ENCODE measurements at places on chromosomes 6 and 20.

DNA sequence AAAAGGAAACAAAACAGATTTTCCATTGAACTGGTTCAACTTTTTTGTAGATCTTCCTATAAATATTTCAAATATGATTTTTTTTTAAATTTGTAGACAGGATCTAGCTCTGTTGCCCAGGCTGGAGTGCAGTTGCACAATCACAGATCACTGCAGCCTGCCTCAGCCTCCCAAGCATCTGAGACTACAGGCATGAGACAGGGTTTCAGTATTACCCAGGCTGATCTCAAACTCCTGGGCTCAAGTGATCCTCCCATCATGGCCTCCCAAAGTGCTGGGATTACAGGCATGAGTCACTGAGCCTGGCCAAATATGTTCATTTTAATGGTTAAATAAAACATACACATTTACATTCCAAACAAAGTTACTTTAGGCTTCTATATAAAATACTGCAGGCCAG, 33.6 kb downstream of the SAMHD1 start:
- DNase-seq = peak; percentile 13

- no peak for DNase-seq
Observed at GRCh38 chr20:11447371-11448100, 470.2 kb upstream of the BTBD3 start.

GRCh38 chr20:25374842-25375241, 15.8 kb downstream of the ABHD12 start:
- no peak for DNase-seq

DNA sequence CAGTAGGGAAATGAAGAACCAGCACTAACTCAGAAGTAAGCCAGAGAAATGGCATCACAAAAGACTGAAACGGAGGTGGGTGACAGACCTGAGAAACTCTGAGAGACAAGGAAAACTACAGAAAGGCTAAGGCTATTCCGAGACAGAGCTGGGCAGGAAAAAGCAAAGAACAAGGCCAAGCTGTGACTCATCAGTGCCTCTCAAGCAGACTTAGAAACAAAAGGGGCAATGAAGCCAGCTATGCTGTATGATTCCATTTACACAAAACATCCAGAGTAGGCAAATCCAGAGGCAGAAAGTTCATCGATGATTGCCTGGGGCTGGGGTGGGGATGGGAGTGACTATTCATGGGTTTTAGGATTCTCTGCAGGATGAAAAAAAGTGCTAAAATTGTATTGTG, 50.0 kb downstream of the SLC23A2 start:
- peak; percentile 78 for DNase-seq

- peak; percentile 73 for DNase-seq
Observed at GRCh38 chr20:63497946-63498935, 642 bp downstream of the EEF1A2 start.

GRCh38 chr20:13259921-13260320, 38.8 kb downstream of the ISM1 start:
- DNase-seq = no peak

- no peak for DNase-seq
Observed at GRCh38 chr6:166031275-166031674, 136.4 kb downstream of the TBXT start.

GRCh38 chr6:68025764-68026163, 609.3 kb upstream of the ADGRB3 start:
- DNase-seq = no peak

DNA sequence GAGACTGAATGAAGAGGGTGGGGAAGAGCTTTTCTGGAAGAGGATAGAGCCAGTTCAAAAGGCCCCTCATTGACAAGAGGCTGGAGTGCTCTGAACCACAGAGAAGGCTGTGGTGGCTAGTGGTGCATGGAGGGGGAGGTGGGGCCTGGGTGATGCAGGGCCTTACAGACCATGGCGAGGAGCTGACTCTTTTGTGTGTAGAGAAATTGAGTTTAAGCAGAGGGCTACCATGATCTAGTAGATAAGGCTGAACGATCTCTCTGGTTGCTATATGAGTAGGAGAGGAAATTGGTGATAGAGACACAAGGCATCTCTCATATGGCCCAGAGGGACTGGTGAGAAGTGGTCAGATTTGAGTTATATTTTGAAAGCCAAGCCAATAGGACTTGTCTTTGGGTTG, 137.6 kb downstream of the UST start:
- DNase-seq = no peak

DNA sequence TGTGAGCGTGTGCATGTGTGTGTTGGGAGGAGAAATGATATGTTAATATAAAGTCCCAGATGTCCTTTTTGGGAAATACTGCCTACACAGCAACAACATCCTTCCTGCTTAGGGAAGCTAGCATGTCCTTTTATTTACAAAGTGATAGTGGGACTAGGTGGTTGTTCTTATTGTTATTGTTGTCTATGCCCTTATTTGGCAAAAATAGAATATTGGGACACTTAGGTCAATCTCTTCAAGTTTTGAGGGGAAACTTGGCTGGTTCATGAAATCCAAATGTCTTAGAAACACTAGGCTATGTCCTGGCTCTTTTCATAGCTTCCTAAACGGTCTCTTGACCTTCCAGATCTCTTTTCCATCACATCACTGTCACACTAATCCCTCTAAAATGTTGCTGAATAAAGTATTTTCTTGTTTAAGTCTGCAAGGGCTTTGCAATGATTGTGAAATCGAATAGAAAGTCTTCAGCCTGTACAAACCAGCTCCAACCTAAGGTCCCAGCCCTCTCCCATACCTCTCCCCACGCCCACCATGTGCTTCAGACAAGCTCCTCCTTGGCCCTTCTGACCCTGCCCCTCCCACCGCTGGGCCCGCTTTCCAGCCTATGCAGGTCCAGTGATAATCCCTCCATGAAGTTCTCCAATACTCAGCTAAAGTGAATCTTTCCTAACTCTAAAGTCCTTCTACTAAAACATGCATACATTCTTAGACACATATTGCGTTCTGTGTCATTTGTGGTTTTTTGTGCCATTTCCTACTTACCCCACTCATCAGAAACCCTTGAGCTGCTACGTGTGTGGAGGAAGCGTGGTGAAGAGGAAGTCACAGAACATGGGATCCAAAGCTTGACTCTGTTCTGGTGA, 205.1 kb downstream of the LY86 start:
- DNase-seq = no peak

GRCh38 chr6:144756469-144756868, 471.3 kb downstream of the UTRN start:
- DNase-seq = no peak

- peak; percentile 32 for DNase-seq
Observed at GRCh38 chr6:107670792-107671199, 153.3 kb downstream of the SCML4 start.

DNA sequence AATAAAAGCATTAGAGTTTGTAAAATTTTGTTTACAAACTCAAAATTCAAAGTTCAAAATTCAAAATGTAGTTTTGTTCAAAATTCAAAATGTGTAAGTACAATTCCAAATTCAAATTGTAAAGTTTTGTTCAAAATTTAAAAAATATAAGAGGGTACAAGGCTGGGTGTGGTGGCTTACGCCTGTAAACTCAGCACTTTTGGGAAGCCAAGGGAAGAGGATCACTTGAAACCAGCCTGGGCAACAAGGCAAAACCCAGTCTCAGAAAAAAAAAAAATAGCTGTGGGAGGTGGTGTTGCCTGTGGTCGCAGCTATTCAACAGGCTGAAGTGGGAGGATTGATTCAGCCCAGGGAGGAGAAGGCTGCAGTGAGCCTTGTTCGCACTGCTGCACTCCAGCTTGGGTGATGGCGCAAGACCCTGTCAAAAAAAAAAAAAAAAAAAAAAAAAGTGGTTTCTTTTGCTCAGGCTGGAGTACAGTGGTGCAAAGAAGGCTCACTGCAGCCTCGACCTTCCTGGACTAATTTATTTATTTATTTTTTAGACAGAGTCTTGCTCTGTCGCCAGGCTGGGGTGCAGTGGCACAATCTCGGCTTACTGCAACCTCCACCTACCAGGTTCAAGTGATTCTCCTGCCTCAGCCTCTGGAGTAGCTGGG, 5.4 kb upstream of the ZBTB12 start:
- DNase-seq = no peak

- DNase-seq = peak; percentile 86
Observed at GRCh38 chr20:24993337-24994185, 1.0 kb upstream of the APMAP start.

GRCh38 chr6:95882371-95882770, 133.4 kb upstream of the FUT9 start:
- DNase-seq = peak; percentile 6

GRCh38 chr20:47818466-47818865, 33.2 kb upstream of the SULF2 start:
- no peak for DNase-seq

GRCh38 chr20:50107086-50107660, 5.8 kb downstream of the UBE2V1 start:
- DNase-seq = no peak

DNA sequence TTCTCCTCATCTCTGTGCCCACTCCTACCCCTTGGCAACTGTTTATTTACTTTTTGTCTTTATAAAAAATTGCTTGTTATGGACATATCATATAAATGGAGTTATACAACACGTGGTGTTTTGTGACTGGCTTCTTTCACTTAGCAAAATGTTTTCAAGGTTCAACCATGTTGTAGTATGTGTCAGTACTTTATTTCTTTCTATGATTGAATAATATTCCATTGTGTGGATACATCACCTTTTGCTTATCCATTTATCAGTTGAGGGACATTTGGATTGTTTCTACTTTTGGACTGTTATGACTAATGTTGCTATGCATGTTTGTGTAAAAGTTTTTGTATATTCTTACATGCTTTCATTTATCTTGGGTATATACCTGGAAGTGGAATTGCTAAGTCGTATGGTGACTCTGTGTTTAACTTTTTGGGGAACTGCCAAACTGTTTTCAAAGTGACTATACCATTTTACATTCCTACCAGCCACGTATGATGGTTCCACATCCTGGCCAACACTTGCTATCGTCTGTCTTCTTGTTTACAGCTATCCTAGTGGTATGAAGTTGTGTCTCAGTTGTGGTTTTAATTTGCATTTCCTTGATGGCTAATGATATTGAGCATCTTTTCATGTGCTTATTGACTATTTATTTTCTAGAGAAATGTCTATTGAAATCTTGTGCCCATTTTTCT, 84.4 kb downstream of the SLX4IP start:
- peak; percentile 94 for DNase-seq

- DNase-seq = no peak
Observed at GRCh38 chr6:4258733-4259132, 123.4 kb upstream of the ECI2 start.

DNA sequence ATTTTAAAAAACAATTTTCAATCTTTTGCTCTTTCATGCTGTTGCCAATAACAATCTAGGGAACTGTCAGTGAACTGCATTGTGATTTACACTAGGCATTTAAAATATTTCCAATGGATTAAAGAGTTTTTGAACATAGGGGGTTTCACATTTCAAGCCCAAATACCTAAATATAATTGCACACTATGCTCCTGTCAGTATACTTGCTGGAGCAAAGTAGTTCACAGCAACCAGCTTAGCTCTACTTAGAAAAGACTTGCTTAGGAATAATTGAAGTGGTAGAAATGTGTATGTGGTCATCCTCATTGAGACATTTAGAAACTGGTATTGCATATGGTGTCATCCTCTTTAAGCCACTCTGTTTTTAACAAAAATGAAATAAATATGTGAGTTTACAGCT, 41.7 kb upstream of the REV3L start:
- no peak for DNase-seq

GRCh38 chr20:51938559-51939258, 136.4 kb upstream of the SALL4 start:
- DNase-seq = peak; percentile 78

- no peak for DNase-seq
Observed at GRCh38 chr6:140893432-140893831, 1239.3 kb upstream of the GJE1 start.

- DNase-seq = no peak
Observed at GRCh38 chr6:46746696-46747095, at the start of gene ANKRD66. ANKRD66 (plus strand) TSS chr6:46746933; CDS start chr6:46751949, 5,016 bp downstream.

- peak; percentile 5 for DNase-seq
Observed at GRCh38 chr6:107080036-107080435, 35.3 kb downstream of the BEND3 start.

- DNase-seq = no peak
Observed at GRCh38 chr20:22904905-22905304, 130.2 kb upstream of the SSTR4 start.

DNA sequence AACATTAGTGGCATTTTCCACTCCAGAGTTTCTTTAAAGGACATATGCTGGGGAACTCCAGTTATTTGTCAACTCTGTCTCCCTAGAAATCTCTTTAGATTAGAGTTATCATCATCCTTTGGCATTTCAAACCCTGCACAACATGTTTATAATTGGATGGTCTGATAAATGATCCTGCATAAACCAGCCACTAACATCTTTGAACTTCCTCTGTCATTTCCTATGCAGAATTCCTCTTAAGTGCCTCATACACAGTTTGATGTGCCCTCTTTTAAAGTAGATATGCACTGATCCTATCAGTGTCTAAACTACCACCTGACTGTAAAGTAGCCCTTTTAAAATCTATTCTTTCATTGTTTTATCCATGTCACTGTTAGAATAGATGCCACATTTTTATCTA, 306.3 kb upstream of the IRAK1BP1 start:
- no peak for DNase-seq

DNA sequence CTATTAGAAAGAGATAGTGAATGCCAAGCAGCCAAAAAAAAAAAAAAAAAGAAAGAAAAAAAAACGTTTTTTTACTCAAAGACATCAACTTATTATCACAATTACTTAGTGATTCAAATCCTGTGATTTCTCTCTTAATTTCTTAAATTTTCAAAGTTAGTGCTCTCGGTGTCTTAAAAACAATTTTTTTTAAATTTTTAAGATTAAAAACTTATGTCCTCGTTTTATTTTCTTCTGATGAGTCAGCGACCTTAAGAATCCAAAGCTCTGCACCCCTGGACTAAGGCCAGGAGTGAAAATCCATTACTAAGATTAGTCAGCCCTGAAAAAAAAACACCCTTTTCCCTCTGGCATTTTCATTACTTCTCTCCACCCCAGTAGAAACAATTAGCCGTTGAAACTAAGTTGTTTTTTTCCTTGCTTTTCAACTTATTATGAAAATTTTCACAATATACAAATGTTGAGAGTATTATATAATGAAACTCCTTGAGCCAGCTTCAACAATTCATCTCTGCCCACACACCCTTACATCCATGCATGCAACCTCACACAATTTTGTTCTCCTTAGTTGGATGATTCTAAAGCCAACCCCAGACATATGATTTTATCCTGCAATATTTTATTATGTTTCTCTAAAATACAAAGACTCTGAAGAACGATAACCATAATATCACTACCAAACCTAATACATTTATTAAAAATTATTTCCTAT, 85.6 kb upstream of the CARMIL1 start:
- DNase-seq = peak; percentile 95

DNA sequence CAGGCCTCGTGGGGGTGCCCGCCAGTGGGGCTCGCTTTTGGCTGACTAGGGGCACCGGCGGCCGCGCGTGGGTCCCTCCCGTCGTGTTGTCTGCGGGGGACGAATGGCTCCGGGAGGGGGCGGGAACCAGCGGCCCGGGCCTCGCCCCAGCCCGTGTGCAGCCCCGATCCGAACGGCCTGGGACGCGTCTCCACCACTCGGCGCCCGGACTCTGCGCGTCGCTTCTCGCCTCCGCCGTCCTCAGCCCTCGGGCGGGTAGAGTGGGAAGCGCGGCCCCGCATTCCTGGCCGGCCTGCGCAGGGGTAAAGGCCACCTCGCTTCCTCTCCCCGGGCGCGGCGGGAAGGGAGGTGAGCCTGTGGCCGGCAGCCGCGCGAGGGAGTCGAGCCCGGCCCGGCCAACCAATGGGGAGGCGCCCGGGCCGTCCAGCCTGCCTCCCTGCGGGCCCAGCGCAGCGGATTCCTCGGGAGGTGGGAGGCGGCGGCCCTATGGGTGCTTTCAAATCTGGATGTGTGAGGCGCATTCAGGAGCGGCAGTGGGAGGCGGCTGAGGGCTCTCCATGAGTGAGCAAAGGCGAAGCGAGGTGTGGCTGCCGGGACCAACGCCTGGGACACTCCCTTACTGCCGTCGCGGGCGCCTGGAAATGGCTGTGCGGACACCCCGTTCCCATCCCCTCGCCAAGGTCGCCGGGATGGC, 1.1 kb upstream of the ZBTB46 start:
- no peak for DNase-seq
